ENCODE measurements at places on chromosomes 12 and 14.

DNA sequence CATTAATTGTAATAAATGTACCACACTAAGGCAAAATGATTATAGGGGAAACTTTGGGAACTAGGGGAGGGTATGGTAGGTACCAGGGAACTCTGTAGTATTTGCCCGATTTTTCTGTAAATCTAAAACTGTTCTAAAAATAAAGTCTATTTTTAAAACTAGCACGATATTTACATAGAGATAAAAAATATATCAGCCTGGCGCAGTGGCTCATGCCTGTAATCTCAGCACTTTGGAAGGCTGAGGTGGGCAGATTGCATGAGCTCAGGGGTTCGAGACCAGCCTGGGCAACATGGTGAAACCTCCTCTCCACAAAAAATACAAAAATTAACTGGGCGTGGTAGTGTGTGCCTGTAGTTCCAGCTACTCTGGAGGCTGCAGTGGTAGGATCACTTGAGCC, 32.4 kb downstream of the TMEM116 start:
- no peak for DNase-seq

DNA sequence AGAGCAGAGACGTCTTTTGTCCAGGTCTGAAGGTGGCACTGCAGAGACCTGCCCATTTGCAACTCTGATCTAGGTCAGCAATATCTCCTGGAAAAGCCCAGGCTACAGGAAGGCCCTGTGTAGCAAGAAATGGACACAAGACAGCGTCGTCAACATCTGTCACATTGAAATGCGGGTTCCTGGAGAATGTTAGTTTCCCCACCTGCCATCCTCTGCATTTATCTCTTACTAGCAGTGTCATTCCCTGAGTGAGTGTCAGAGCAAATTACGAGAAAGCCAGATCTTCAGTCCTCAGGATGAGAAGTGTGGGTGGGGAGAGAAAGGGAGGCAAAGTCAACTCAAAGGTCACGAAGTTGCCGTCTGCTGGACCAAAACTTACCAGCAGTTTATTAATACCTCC, 27.4 kb upstream of the FLVCR2 start:
- no peak for DNase-seq

DNA sequence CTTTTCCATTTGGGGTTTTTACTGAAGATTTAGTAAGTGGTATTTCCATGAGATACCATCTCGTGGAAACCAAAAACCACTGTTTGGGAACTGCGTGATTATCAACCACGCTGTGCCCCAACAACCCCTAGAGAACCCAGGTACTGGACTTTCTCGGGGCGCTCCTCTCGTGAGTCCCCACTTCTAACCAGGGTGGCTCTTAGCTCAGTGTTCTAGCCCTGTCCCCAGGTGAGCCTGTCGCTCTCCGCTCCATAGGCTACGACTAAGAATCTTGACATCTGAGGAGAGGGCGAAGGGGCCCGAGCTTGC, 686 bp downstream of the MCRS1 start:
- DNase-seq: no peak

GRCh38 chr14:59698793-59699192, 122.2 kb upstream of the CCDC175 start:
- DNase-seq: peak; percentile 50

- no peak for DNase-seq
These were observed 583.7 kb upstream of the LRFN5 start for GRCh38 chr14:41022932-41023331.

- no peak for DNase-seq
These were observed 39.5 kb upstream of the YAF2 start for GRCh38 chr12:42277396-42278127.

DNA sequence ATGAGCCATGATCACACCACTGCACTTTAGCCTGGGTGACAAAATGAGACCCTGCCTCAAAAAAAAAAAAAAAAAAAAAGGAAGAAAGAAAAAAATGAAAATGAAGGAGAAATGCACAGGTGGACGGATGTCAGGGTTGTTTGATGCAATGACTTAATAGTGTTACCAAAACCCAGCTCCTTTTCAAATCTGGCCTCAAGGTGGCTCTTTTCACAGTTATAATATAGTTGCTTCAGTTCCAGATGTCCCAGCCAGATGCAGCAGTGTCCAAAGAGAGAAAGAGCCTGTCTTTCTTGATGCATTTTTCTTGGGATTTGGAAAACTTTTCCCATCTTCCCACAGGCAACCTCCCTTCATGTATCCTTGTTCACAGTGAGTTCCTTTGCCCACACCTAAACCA, 36.5 kb downstream of the KCNMB4 start:
- DNase-seq: no peak

DNA sequence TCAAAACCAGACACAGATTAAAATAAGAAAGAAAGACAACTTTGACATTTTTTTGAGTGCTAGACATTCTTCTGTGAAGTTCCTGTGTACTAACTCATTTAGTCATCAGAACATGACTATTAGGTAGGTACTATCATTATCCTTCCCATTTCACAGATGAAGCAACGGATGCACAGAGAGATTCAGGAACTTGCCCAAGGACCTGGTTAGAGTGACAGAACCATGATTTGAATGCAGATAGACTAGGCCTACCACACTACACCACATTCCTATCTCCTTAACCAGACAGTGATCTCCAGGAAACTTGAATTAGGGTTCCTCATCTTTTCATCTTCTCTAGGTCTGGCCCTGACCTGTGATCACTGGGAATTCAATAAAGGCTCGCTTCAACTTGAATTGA, 54.4 kb upstream of the MED13L start:
- peak; percentile 79 for DNase-seq

DNA sequence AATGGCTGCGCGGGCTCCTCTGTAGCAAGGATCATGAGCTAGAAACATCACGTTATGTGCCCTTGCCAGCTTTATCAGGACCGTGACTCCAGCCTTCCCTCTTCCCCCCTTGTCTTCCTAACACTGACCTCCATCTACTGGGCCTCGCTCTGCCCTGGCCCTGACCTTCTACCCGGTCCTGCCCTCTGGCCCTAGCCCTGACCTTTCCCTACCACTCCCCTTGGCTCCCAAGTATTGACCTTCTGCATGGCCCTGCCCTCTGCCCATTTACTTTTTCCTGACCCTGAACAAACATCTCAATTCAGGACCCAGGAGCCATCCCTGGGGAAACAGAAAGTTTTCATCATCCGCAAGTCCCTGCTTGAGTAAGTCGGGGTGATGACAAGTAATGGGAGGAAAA, 2.0 kb downstream of the SOAT2 start:
- DNase-seq: no peak

GRCh38 chr14:94890785-94891184, 120.9 kb upstream of the GSC start:
- DNase-seq: no peak

DNA sequence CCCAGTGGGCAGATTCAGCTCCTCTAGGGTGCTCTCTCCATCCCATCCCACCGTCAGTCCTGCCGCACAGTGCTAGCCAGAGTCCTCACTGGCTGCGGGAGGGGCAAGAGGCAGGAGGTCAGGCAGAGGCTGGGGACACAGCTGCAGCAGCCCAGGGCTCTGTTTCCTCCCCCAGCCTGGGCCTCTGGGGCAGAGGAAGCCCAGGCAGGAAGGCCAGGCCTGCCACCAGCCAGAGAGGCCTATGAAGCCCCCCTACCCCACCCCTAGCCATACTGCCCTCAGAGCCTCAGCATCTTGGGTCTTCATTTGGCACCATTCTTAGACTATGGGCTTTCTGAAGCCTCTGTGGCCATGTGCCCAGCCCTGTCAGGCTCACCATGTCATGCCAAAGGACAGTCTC, 3.4 kb downstream of the ACVRL1 start:
- DNase-seq: no peak

GRCh38 chr14:56094076-56094475, 24.1 kb upstream of the PELI2 start:
- no peak for DNase-seq

- DNase-seq: no peak
These were observed 42.1 kb upstream of the STRN3 start for GRCh38 chr14:31068235-31068634.

- DNase-seq: no peak
These were observed 56.8 kb downstream of the DUSP16 start for GRCh38 chr12:12505544-12506495.

- peak; percentile 39 for DNase-seq
These were observed 24.2 kb downstream of the GOLGA3 start for GRCh38 chr12:132804426-132804861.

- no peak for DNase-seq
These were observed 215.5 kb downstream of the AEBP2 start for GRCh38 chr12:19654650-19655376.

- DNase-seq: no peak
These were observed 9.6 kb downstream of the BICDL1 start for GRCh38 chr12:119998471-119999245.

GRCh38 chr14:102293781-102294180, 11.2 kb downstream of the MOK start:
- no peak for DNase-seq

GRCh38 chr12:124365726-124366430, 71.0 kb downstream of the RFLNA start:
- DNase-seq: no peak

GRCh38 chr14:105529569-105530284, 3.3 kb downstream of the TMEM121 start:
- no peak for DNase-seq

DNA sequence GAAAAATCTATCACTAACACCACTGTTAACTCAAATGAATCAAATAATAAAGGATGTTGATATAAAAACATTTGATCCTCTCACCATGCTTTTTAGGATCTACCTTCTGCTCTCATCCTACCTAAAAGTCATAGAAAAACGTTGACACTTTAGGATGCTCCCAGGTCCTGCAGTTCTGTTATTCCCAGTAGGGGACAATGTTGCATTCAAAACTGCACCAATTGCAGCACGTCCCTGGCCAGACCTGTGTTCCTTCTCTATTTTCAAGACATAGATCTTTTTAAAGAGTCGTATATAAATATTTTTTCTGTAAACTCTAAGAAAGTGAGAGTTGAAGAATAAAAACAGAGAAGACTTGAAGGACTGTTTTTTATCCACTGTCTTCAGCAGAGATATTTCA, 8.8 kb downstream of the AICDA start:
- no peak for DNase-seq

GRCh38 chr12:118102609-118103008, 1.2 kb downstream of the VSIG10 start:
- no peak for DNase-seq

- DNase-seq: no peak
These were observed 24.7 kb upstream of the AP4S1 start for GRCh38 chr14:31000629-31001338.

- DNase-seq: no peak
These were observed 45.1 kb upstream of the CHGA start for GRCh38 chr14:92877757-92878431.

- DNase-seq: no peak
These were observed 2.1 kb upstream of the EIF4B start for GRCh38 chr12:53004178-53004577.

GRCh38 chr14:93008381-93008780, 85.4 kb downstream of the CHGA start:
- no peak for DNase-seq

DNA sequence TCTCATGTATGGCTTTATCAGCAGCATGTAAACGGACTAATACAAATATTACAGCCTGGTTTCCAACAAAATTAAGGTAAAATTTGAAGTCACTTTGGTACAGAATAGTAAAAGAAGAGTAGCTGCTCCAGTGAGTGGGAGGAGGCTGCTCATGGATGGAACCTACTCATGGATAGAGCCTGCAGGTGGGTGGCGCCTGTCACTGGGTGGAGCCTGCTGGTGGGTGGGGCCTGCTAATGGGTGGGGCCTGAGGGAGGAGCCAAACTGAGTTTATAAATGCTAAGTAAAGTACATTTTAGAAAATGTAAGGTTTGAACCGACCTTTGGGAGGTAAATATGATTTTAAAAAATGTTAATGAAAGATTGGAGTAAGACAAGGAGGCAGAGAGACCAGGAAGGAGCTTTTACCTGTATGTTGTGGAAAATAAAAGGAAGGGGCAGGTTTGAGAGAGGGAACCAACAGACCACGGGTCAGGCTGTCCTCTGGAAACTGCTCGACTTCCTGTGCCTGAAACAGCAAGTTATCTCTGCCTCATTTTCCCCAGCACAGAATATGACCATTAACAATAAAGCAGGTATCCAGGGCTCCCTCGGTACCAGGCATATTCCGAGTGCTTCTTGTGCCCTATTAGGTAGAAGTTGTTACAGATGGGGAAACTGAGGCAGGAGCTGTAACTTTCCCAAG, 55.9 kb upstream of the SEL1L start:
- no peak for DNase-seq

- DNase-seq: no peak
These were observed 33.6 kb upstream of the HIGD1C start for GRCh38 chr12:50918584-50919316.

GRCh38 chr14:101761032-101761880, at the start of gene PPP2R5C:
PPP2R5C (plus strand) TSS chr14:101761709; CDS start chr14:101761894, 185 bp downstream.
- peak; percentile 81 for DNase-seq

DNA sequence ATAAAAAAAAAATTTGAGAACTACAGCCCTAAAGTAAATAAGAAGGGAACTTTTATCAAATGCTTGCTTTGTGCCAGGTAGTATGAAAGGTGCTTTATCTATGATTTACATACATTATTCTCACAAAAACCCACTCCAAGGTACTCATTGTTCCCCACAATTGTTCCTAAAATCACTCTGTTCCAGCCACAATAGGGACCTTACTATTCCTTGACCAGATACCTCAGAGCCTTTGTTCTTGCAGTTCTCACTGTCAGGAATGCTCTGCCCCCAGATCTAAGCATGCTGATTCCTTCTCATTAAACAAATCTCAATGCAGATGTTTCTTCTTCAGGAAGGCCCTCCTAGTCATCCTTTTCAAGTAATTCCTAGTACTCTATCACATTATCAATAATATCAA, 60.2 kb downstream of the PPP1R12A start:
- DNase-seq: no peak

- no peak for DNase-seq
These were observed 114.4 kb downstream of the ZNF664 start for GRCh38 chr12:124087266-124088051.

DNA sequence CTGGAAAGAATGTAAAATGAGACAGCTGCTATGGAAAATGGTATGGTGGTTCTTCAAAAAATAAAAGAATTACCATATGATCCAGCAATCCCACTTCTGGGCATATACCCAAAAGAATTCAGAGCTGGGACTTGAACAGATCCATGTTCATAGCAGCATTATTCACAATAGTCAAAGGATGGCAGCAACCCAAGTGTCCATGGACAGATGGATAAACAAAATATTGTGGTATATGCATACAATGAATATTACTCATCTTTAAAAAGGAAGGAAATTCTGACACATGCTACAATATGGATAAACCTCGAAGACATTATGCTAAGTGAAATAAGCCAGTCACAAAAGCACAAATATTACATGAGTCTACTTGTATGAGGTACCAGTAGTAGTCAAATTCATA, 9.1 kb downstream of the RAB2B start:
- DNase-seq: peak; percentile 40

DNA sequence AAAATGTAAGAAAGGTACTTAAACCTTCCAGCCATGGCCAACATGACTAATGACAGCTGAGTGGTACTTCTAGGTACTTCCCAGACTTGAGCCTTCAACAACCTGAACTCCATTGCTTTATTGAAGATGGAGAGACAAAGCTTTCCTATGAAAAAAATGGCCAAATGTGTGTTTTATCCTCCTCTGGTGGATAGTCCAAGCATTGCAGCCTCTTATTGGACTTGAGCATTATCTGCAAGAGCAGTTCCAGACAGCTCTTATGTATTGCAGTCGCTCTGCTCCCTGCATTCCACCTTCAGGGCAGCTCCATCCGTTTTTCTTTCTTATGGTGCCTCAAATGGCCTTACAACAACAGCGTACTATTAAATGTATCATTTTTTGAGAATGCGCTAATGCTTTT, 588.2 kb downstream of the NRXN3 start:
- no peak for DNase-seq
